SHP77 treated with DMSO at 0.1 percent for 48 hours (cell line): ENCODE measurements at places on chromosomes 11 and 22.

DNA sequence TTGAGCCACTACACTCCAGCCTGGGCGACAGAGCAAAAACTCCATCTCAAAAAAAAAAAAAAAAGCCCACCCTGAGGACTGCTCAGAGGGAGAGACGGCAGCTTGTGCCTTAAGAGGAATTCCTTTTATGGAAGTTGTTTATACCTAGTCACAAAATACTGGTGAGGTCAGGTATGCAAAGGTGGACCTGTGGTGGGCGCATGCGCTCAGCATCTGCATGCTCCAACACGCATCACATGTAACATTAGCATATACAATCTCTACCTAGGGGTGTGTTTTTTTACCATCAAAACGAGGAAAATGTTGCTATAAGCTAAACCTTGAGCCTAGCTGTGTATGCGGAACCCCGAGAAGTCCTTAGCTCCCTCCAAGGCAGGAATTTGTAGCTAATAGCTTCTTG, 6.8 kb upstream of the SART1 start:
- DNase-seq, result no peak

DNA sequence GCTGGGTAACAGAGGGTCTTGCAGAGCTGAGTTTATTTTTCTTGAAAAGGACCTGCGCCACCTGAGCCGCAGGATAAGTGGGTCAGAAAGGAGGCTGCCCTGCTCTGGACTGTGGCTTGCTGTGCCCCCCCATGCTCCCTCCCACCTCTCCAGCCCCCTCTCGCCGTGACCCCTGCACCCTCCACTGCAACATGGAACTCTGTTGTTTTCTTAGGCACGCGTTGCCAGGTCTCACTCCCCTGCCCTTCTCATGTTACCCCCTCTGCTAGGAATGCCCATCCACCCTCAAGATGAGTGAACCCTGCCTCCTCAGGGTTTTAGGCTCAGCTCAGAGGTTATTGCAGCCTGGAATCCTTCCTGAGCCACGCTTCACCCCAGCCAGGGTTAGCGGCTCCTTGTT, 10.8 kb downstream of the ETS1 start:
- no peak for DNase-seq

- no peak for DNase-seq
Observed at GRCh38 chr11:3865388-3866193, 10.1 kb downstream of the STIM1 start.

GRCh38 chr22:36377022-36377631, 10.6 kb downstream of the MYH9 start:
- no peak for DNase-seq

GRCh38 chr11:12127206-12127898, 17.0 kb downstream of the MICAL2 start:
- DNase-seq, result no peak

GRCh38 chr11:20015529-20016427, 144.5 kb downstream of the DBX1 start:
- no peak for DNase-seq

- no peak for DNase-seq
Observed at GRCh38 chr22:28021998-28022660, 103.1 kb upstream of the PITPNB start.

GRCh38 chr11:34823639-34824038, 92.5 kb downstream of the APIP start:
- no peak for DNase-seq

GRCh38 chr11:62921573-62922188, 518 bp upstream of the CHRM1 start:
- no peak for DNase-seq

DNA sequence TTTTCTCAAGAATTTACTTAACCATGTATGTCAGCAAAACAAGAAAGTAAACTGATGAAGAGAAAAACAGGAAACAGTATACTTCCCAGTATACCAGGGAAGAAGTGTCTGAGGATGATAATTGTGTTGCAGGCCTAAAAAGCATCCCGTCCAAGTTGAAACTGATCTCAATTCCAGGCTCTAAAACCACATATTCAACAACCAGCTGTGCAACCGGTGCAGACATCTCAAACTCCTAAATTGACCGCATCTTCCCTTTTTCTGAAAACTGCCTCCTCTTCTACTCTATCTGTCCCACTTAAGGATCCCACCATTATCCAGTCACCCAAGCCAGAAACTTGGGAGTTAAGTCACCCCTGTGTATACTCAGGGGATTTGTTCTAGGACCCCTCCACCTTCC, 47.2 kb downstream of the CCDC83 start:
- DNase-seq, result no peak

DNA sequence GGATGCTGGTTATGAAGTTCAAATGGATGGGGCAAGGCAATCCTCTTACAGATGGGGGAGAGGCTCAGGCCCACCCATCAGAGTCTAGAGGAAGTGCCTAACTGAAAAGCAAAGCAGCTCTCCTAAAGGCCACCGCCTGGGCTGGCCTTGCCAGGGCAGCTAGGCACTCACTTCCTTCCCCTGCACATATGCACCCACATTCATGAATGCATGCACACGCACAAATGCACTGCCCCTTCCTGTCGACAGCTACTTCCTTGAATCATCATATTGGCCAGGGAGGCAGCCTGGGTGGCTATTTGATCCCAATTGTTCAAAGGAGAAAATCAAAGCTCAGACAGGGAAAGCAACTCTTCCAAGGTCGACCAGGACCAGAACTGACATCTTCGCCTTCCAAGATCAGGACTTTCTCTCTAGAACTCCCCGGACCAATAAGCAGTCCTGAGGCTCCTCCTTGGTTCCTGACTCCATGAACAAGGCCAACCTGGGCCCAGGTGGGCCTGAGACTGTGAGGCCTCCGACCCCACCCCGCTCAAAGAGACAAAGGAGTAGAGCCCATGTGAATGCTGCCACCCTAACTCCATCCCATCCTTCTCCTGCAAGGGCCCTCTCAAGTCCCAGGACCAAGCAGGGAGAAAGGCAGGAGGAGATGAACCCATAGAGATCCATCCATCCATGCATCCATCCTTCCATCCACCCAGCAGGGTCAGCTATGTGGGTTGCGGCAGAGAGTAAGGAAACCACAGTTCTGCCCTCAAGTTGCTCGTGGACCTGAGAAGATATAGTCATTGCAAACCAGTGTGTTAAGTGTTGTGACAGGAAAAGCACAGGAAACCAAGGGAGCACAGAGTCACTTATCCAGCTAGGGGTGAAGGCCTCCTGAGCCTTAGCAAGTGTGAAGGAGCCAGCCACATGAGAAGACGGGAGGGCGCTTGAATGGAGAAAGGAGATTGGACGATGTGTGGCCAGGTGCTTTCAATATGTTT, 35.4 kb upstream of the LMO1 start:
- DNase-seq, result no peak

DNA sequence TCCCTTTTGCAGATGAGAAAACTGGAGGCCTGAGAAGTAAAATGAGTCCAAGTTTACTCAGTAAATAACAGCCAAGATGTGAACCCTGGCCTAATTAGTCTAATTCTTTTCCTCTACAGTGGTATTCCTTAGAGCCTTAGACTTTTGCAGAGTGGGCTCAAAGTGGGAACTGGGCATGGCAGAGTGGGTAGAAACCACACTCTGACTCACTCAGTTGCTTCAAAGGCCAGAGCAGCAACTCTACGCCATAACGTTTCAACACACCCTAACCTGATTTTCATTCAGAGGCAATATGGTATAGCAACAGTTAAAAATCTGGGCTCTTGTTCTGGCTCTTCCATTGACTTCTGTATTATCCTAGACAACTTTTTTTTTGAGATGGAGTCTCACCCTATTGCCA, 2.8 kb downstream of the THRSP start:
- DNase-seq, result no peak

DNA sequence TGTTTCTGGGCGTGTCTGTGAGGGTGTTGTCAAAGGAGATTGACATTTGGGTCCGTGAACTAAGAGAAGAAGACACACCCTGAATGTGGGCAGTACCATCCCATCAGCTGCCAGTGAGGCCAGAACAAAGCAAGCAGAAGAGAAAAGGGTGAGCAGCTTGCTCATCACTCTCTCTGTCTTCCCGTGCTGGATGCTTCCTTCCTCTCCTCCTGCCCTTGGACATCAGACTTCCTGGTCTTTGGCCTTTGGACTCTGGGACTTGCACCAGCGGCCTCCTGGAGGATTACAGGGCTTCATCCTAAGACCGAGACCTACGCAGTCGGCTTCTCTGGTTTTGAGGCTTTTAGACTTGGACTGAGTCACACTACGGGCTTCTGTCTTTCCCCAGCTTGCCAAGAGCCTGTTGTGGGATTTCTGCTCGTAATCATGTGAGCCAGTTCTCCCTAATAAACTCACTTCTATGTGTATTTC, 18.8 kb downstream of the APOL2 start:
- DNase-seq, result peak; percentile 72

DNA sequence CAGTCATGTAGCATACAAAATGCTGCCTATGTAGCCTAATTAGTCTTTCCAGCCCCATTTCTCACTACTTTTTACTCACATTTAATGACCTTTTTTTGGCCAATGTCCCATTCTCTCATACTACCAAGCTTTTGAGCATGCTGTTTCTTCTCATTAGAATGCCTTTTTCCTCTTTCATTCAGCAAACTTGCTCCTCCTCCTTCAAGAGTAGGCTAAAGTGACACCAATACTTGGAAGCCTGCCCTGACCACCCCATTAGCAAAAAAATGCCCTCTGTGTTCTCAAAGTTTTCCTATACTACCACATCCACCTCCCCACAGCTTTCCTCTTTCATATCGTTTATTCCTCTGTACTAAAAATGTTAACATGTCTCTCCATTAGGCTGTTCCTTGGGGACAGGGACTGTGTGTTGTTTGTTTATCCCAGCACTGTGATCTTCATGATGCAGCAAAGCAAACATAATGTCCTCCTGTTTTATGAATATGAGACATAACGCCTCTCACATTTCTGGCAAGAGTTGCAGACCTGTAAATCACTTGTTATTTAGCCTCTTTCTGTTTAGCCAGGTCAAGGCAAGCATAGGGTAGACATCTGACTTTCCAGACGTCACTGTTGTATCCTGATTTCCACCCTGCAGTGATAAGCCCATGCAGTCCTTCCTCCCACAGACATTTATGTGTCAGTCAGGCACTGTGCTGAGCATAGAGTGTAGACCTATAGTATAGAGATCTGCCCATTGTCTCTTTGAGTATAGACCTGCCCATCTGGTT, 62.0 kb upstream of the UCP3 start:
- no peak for DNase-seq

DNA sequence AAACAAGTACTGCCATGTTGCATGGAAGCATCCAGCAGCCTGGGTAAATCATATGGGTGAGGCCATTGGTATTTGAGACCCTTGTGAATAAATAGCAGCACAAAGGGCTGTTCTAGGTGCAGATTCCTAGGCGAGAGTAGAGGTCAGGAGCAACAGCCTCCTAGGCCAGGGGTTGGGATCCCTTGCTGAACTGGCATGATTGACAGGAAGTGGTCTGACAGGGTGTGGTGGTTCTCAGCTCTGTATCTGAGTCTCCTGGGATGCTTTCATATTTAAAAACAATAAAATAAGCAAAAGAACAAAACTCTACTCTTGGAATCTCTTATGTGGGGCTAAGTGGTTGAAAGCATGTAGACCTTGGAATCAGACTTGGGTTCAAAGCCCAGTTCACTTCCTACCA, 35.8 kb downstream of the INSC start:
- DNase-seq, result no peak

GRCh38 chr22:20661473-20661872, 112.4 kb upstream of the SERPIND1 start:
- no peak for DNase-seq

DNA sequence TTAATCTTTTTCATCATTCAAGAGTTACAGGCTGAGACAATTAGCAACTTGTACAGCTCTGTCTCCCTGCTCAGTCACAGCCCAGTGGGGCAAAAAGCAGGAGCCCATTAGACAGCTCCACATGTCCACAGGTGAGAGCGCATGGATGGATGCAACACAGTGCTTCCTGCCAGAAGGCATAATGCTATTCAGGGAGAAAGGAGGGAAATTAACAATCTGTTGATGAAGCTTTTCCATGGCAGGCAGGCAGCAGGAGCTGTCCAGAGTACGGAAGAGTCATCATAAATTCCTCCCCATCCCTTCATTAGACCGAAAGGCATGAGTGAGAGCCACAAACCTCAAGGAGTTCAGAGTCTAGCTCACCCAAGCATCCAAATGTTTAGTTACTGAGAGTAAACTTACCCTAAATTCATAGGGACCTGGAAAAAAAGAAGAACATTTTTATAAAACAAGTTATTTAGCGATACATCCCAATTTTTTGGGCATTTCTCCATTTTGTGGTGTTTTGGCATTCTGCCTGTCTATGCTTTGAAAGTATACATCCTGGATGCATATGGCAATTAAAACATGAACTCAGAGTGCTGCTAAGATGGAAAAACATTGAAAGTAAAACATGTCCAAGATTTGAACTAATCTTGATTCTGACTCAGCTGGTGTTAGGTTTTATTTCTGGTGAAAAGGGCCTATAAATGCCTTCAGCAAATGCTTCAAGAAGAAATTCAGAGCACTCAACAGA, 428.1 kb downstream of the OPCML start:
- DNase-seq, result no peak

- no peak for DNase-seq
Observed at GRCh38 chr22:30943368-30943767, 25.2 kb downstream of the MORC2 start.

- no peak for DNase-seq
Observed at GRCh38 chr11:122192634-122193255, 76.7 kb upstream of the BLID start.

DNA sequence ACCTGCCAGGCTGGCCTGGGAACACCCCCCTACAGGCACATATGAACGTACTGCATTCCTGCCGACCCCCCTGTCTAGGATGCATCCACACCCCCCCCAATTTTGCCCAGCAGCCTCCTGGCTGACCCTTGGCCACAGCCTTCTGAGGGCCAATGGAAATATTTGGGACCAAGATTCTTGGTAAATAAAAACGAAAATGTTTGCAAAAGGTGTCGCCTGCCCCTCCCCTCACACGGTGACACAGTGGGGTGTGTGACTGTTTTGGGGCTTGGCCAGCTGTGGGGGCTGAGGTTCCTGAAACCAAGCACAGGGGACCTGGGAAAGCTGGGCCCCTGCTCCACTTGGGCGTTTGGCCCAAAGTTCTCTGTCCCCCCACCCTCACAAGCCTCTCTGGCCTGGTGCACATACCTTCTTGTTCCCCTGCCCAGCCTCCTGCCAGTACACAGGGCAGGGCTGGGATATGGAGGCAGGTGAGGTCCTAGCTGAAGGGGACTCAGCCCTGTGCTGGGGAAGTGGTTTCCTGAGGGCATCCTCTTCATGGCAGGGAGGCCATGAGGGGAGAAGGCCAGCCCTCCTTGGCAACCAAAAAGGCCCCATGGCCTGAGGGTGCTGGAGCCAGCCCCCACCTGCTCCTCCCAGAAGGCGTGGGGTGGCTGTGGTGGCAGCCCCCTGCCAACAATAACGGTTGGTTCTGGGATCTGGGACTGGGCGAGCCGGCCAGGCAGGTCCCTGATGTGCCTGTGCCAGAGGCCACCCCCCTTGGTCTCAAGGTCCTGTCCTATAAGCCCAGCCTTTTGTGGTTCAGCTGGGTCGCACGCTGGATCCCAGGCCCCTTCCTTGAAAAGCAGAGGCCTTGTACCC, 2.1 kb upstream of the CRACR2B start:
- no peak for DNase-seq
